ENCODE measurements at places on chromosomes 3 and 15.

DNA sequence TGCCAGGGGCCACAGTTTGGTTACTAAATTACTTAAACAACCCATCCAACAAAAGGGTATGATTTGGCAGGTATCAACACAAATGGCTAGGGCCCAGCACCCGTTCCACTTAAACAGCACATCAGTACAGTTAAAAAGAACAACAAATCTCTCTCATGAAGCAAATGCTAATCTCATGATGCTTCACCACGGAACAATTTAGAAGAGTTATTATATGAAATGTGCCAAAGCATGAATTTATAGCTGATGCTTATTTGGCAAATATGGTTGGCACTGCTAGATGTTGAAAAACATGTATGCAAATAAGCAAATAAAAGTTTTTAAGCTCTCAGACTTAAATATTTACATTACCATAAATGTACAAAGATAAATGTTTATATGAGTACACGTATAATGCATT, 2.3 kb downstream of the PEAK1 start:
- DNase-seq = no peak

GRCh38 chr15:67094001-67094826, 28.8 kb downstream of the SMAD3 start:
- no peak for DNase-seq

GRCh38 chr3:111351334-111351733, 190.7 kb upstream of the CD96 start:
- no peak for DNase-seq

DNA sequence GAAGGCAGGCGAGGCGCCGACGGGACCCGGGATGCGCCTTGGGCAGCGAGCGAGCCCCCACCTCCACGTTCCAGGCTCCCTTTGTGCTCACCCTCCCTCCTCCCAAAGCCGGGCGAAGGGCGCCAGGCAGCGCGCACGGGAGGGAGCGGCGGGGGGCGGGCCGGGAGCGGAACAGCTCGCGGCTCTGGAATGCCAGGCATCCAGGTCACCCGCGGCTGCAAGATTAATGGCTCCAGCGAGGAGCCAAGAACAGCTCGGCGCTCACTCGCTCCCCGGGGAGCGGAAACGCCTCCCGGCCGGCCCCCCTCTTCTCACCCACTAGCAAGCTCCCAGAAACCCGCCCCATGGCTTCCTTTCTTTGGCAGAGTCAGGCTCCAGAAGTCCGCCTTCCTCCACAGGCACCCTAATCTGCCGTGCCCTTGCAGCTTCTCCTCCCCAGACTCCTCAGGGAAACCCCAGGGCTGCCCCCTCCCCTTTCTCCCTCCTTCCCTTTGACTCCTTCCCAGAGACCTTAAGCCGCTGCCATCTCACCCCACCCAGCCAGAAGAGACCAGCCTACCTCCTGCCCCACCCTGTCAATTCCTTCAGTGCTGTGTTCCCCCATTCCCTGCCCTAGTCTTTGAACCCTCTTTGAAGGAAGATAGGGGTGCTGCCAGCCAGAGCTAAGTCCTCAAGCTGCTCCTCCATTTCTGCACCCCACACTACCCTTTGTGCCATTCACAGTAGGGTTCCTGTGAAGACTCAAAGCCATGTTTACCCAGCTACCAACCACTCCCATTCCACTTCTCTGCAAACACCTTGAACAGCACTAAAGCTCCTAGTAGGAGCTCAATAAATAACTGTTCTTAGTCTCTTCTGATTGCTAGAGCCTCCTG, 9.9 kb downstream of the AMOTL2 start:
- DNase-seq = peak; percentile 60

DNA sequence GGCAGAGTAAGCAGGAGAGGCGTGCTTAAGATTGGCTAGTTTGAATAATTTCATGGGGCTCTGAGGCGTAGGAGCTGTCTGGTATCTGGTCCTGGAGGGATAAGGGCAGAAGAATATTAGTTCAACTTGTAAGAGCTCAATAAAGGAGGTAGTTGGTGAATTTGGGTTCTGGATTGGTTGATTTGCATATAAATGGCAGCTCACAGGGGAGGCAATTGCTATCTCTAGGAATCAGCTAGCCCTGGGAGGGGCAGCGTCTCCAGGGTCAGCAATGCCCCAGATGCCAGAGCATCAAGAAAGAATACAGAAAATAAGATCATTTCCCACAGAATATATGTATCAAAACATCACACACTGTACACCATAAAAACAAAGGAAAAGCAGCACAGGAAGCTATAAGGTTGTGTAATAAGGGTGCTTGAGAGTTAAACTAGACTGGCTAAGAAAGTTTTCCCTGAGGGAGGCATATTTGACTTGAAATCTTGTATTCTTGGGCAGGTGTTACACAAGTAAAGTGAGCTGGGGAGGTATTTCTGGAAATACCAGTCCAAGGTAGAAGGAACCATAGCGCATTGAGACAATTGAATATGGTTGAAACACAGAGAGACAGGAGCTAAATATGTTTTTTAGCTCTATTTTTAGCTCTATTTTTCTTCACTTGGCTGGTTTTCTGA, 6.1 kb downstream of the MOBP start:
- DNase-seq = no peak

DNA sequence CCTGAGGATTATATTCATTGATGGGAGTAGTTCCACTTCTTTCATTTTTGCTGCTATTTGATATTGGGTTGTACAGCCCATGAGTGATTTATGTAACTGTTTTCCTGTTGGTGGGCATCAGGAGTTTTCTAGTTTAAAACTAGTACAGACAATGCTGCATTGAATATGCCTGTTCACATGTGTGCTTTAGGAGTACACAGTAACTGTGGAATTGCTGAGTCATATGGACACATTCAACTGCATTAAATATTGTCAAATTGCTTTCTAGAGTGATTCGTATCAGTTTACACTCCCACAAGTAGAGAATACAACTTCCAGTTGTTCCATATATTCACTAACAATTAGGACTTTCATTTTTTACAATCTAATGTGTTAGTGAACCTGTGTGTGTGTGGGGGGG, 59.8 kb upstream of the THSD4 start:
- no peak for DNase-seq

DNA sequence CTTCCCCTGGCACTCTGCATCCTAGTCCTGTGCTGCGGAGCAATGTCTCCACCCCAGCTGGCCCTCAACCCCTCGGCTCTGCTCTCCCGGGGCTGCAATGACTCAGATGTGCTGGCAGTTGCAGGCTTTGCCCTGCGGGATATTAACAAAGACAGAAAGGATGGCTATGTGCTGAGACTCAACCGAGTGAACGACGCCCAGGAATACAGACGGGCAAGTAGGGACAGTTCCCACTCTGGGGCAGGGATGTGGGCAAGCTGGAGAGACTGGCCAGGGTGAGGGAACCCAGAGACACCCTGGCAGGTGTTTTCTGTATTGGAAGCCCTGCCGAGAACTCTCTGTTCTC, 247 bp downstream of the FETUB start:
- no peak for DNase-seq

- DNase-seq = no peak
Observed at GRCh38 chr3:115518100-115518852, 105.0 kb upstream of the GAP43 start.

GRCh38 chr15:63494408-63494807, 10.0 kb upstream of the USP3 start:
- DNase-seq = no peak

GRCh38 chr3:195539479-195539878, 3.6 kb downstream of the PPP1R2 start:
- DNase-seq = no peak

DNA sequence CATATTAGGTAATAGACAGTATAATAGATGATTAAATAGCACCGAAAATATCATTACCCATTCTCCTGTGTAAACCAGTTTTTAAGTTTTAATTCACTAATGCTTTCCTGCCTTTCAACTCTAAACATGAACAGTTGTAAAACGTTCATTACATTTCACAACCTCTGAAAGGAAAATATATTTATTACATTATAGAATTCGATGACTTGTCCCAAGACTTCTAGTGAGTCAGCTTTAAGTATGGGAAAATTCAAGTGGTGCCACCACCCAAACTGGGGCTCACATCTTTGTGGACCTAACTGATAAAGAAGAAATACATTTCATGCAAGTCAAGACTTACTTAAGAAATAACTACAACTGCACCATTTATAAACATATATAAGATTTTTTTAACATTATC, 2.0 kb downstream of the TRIM59 start:
- no peak for DNase-seq

- DNase-seq = no peak
Observed at GRCh38 chr15:84797212-84797611, 19.9 kb upstream of the ALPK3 start.

GRCh38 chr3:20052851-20053250, 12.6 kb downstream of the KAT2B start:
- DNase-seq = no peak

- DNase-seq = no peak
Observed at GRCh38 chr15:67508407-67508806, 12.5 kb upstream of the C15orf61 start.

DNA sequence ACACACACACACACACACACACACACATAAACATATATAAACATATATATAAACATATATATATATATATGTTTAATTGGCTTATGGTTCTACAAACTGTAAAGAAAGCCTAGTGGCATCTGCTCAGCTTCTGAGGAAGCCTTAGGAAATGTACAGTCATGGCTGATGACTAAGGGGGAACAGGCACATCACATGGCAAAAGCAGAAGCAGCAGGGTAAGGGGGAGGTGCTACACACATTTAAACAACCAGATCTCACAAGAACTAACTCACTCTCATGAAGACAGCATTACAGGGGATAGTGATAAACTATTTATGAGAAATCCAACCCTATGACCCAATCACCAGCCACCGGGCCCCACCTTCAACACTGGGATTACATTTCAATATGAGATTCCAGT, 922.9 kb downstream of the SI start:
- no peak for DNase-seq

- DNase-seq = no peak
Observed at GRCh38 chr3:113242096-113242581, 30.8 kb downstream of the BOC start.

GRCh38 chr15:27214961-27215360, 244.0 kb downstream of the GABRG3 start:
- DNase-seq = no peak
